ENCODE measurements at places on chromosomes 1 and 21. TPM values are rescaled to one million over a fixed set of nuclear protein-coding genes. Genes with fewer than 3 reads are reported as not detected.

DMAP1 gene
- total RNA-seq: 44.0 TPM

NR1I3 gene
- not detected for total RNA-seq

LCE1A gene
- not detected for total RNA-seq

GBP4 gene
- 7.5 TPM for total RNA-seq

MIXL1 gene
- 0.29 TPM for total RNA-seq

AMY1C gene
- total RNA-seq: not detected

LCE3E gene
- total RNA-seq: not detected

KIRREL1 gene
- 3.4 TPM for total RNA-seq

IGSF9 gene
- 21.5 TPM for total RNA-seq

LCE1F gene
- not detected for total RNA-seq

CD1B gene
- not detected for total RNA-seq

REN gene
- total RNA-seq: 0.87 TPM

CYP4A22 gene
- total RNA-seq: not detected

OR2AJ1 gene
- total RNA-seq: not detected

IL24 gene
- not detected for total RNA-seq

RAP1GAP gene
- 15.7 TPM for total RNA-seq

ANGPTL3 gene
- not detected for total RNA-seq

EFNA1 gene
- 198 TPM for total RNA-seq

SEMA6C gene
- 1.9 TPM for total RNA-seq

TEX38 gene
- total RNA-seq: not detected

TDRD10 gene
- 0.72 TPM for total RNA-seq

OR2T2 gene
- not detected for total RNA-seq

CSMD2 gene
- total RNA-seq: 0.41 TPM

SVBP gene
- 14.9 TPM for total RNA-seq

MAD2L2 gene
- total RNA-seq: 21.2 TPM

NPHS2 gene
- not detected for total RNA-seq

SPRR4 gene
- not detected for total RNA-seq
